ENCODE measurements at places on chromosomes 12 and 14. TPM values are rescaled to one million over a fixed set of nuclear protein-coding genes. Genes with fewer than 3 reads are reported as not detected.

DUSP6 gene
- 33.0 TPM for total RNA-seq

- no peak overlapping the region for H3K27ac ChIP-seq
- peaks cover 26% of the 10 kb centered on the region for H3K4me1 ChIP-seq
- no peaks in the 10 kb centered on the region for H3K36me3 ChIP-seq
- no peak for DNase-seq
Observed at GRCh38 chr12:21642707-21643389, 14.8 kb downstream of the LDHB start.

DNA sequence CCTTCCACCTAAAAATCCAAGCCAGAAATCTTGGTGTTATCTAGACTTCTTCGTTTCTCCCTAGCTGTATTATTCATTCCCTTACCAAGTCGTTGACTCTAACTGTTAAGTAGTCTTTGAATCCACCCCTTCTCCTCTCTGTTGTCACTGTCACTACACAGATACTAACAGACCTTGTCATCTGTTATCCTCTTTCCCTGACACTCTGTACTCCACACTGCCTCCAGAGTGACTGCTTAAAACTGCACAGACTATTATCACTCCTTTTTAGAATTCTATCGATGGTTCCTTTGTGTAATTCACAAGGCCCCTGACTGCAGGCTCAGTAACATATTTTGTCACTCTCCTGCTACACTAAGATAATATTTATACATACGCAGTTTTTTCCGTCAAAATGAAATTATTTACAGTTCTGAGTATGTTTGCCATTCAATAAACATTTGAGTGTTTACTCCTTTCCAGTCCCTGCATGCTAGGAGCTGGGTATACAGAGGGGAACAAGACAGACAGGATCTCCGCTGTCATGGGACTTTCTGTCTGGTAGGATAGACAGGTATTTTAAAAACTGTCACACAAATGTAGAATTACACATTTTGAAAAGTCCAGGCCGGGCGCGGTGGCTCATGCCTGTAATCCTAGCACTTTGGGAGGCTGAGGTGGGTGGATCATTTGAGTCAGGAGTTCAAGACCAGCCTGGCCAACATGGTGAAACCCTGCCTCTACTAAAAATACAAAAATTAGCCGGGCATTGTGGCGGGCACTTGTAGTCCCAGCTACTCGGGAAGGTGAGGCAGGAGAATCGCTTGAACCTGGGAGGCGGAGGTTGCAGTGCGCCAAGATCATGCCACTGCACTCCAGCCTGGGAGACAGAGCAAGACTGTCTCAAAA is 3.8 kb downstream of the MARS1 start:
- DNase-seq = no peak
- H3K4me1 ChIP-seq = peaks cover 10% of the 10 kb centered on the region
- H3K36me3 ChIP-seq = no peaks in the 10 kb centered on the region
- H3K27ac ChIP-seq = no peak overlapping the region

GRCh38 chr12:85979641-85980040 is 105.5 kb downstream of the NTS start:
- no peaks in the 10 kb centered on the region for H3K36me3 ChIP-seq
- H3K27ac ChIP-seq = no peak overlapping the region
- no peaks in the 10 kb centered on the region for H3K27me3 ChIP-seq

PRPF39 gene
- total RNA-seq = 52.5 TPM

- no peak for DNase-seq
- H3K27ac ChIP-seq = no peak overlapping the region
- H3K4me1 ChIP-seq = no peaks in the 10 kb centered on the region
- no peak overlapping the region for H3K4me3 ChIP-seq
- no peaks in the 10 kb centered on the region for H3K27me3 ChIP-seq
Observed at GRCh38 chr12:45336331-45336730, 120.4 kb downstream of the ANO6 start.

DNA sequence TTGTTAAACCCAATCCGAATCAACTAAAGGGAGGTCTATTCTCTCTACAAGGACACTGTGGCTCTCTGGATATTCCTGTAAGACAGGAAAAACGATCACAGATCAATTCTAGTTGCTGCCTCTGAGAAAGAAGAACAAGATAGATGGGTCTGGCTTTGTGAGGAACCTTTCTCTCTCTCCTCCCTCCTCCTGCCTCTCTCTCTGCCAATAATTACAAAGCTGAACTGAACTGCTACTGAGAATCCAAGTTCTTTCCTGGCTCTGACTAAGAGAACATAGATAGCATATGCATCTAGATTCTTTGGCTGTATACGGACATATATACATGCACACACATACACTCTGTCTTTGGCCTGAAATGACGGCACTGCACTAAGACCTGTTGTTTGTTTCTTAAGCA is 27.6 kb downstream of the ETV6 start:
- no peaks in the 10 kb centered on the region for H3K36me3 ChIP-seq
- H3K4me1 ChIP-seq = peaks cover 12% of the 10 kb centered on the region
- no peak overlapping the region for H3K27ac ChIP-seq
- no peaks in the 10 kb centered on the region for H3K27me3 ChIP-seq
- DNase-seq = no peak

SLC7A7 gene
- 29.3 TPM for total RNA-seq

DNA sequence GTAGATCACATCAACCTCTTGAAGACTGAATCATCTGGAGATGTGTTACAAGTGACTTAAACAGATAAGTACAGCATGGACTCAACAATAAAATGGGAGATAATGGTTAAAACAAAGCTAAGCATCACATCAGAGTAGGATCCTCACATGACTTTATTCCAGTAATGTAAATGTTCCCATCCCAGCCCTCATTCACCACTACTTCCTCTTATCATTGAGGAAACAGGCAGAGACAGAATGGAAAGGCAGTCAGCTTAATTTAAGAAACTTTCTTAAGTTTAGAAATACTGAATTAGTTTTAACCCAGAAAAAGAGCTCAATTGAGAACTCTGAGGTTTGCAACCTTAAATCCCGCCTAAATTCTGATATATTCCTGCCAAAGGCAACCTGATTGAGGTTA is 1.2 kb upstream of the ALG10 start:
- H3K36me3 ChIP-seq = no peaks in the 10 kb centered on the region
- no peak overlapping the region for H3K4me3 ChIP-seq
- no peak overlapping the region for H3K27ac ChIP-seq
- DNase-seq = no peak
- H3K27me3 ChIP-seq = no peaks in the 10 kb centered on the region

- no peak overlapping the region for H3K4me3 ChIP-seq
- H3K36me3 ChIP-seq = no peaks in the 10 kb centered on the region
- H3K27me3 ChIP-seq = no peaks in the 10 kb centered on the region
- no peak overlapping the region for H3K27ac ChIP-seq
- no peaks in the 10 kb centered on the region for H3K4me1 ChIP-seq
Observed at GRCh38 chr12:90675106-90675505, 279.9 kb downstream of the CCER1 start.

GRCh38 chr12:51189790-51190355 is 16.9 kb upstream of the TFCP2 start:
- no peak for DNase-seq
- H3K4me1 ChIP-seq = peaks cover 8% of the 10 kb centered on the region
- H3K27me3 ChIP-seq = no peaks in the 10 kb centered on the region

RAD9B gene
- total RNA-seq = 0.14 TPM

- no peaks in the 10 kb centered on the region for H3K27me3 ChIP-seq
- H3K4me1 ChIP-seq = no peaks in the 10 kb centered on the region
- no peak overlapping the region for H3K4me3 ChIP-seq
- H3K36me3 ChIP-seq = no peaks in the 10 kb centered on the region
Observed at GRCh38 chr12:30877105-30877875, 49.3 kb upstream of the TSPAN11 start.

GRCh38 chr12:94255006-94255405 is 106.6 kb downstream of the PLXNC1 start:
- DNase-seq = no peak
- H3K27me3 ChIP-seq = no peaks in the 10 kb centered on the region
- no peak overlapping the region for H3K4me3 ChIP-seq
- H3K4me1 ChIP-seq = no peaks in the 10 kb centered on the region
- H3K27ac ChIP-seq = no peak overlapping the region

GRCh38 chr12:97943359-97943758 is 480.8 kb downstream of the RMST start:
- no peak overlapping the region for H3K27ac ChIP-seq
- no peaks in the 10 kb centered on the region for H3K36me3 ChIP-seq
- H3K27me3 ChIP-seq = no peaks in the 10 kb centered on the region
- DNase-seq = no peak
- H3K4me1 ChIP-seq = no peaks in the 10 kb centered on the region

- no peak overlapping the region for H3K4me3 ChIP-seq
- no peaks in the 10 kb centered on the region for H3K27me3 ChIP-seq
- DNase-seq = no peak
- no peak overlapping the region for H3K27ac ChIP-seq
- no peaks in the 10 kb centered on the region for H3K36me3 ChIP-seq
- H3K4me1 ChIP-seq = peaks cover 16% of the 10 kb centered on the region
Observed at GRCh38 chr12:47190905-47191304, 111.1 kb upstream of the AMIGO2 start.

GRCh38 chr12:26119391-26119989 is 5.3 kb downstream of the BHLHE41 start:
- no peaks in the 10 kb centered on the region for H3K27me3 ChIP-seq
- H3K27ac ChIP-seq = no peak overlapping the region
- peaks cover 4% of the 10 kb centered on the region for H3K4me1 ChIP-seq
- peak; percentile 39 for DNase-seq
- H3K36me3 ChIP-seq = no peaks in the 10 kb centered on the region

PSME2 gene
- total RNA-seq = 183 TPM

DNA sequence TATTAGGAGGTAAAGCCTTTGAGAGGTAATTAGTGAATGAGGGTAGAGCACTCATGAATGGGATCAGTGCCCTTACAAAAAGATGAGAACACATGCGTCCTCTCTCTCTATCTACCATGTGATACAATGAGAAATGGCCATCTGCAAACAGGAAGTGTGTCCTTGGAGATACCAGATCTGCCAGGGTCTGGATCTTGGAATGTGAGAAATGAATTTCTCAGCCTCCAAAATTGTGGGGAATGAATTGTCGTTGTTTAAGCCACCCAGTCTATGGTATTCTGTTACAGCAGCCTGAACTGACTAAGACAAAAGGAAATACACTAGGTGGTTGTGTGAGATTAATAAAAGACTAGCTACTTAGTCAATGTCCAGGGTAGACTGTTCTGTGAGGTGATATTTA is 366.6 kb downstream of the NELL2 start:
- no peak overlapping the region for H3K27ac ChIP-seq
- no peak overlapping the region for H3K4me3 ChIP-seq
- DNase-seq = no peak
- H3K27me3 ChIP-seq = no peaks in the 10 kb centered on the region
- H3K4me1 ChIP-seq = no peaks in the 10 kb centered on the region

- H3K36me3 ChIP-seq = no peaks in the 10 kb centered on the region
- H3K27me3 ChIP-seq = no peaks in the 10 kb centered on the region
- no peak for DNase-seq
Observed at GRCh38 chr12:101794574-101794973, 36.2 kb downstream of the GNPTAB start.

DNA sequence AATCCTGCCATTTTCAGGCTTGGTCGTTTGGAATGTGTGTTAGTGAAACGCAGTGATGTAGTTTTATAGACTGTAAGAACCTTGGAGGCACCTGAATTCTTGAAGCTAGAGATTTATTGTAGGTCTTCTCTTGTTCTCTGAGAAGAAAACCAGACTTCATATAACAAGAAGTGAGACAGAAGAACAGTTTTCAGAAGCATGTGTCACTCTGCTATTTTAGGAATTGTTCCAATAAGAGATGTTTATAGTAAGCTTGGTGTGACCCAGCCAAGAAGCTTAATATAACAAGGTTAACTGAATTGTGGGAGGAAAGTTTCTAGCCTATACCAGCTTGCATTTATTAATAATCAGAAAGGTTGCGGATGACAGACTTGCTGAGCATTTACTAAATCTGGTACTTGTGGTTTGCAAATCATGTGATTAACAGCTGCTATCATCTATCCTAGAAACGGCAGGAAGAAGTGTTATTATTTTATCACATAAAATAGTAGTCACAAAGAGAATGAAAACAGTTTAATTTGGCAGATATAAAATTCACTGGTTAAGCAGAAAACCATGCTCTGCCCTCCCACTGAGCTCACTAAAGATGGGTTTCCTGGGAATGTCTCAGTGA is 49.2 kb upstream of the BCAT1 start:
- H3K4me3 ChIP-seq = no peak overlapping the region
- no peaks in the 10 kb centered on the region for H3K27me3 ChIP-seq
- no peak overlapping the region for H3K27ac ChIP-seq
- no peaks in the 10 kb centered on the region for H3K36me3 ChIP-seq
- H3K4me1 ChIP-seq = peaks cover 10% of the 10 kb centered on the region

TAPBPL gene
- total RNA-seq = 42.4 TPM
